Neural progenitor cell (in vitro differentiated cells): ENCODE measurements at places on chromosomes 12 and 14.

GRCh38 chr12:123949770-123950165 is 22.9 kb downstream of the CCDC92 start:
- DNase-seq: no peak

DNA sequence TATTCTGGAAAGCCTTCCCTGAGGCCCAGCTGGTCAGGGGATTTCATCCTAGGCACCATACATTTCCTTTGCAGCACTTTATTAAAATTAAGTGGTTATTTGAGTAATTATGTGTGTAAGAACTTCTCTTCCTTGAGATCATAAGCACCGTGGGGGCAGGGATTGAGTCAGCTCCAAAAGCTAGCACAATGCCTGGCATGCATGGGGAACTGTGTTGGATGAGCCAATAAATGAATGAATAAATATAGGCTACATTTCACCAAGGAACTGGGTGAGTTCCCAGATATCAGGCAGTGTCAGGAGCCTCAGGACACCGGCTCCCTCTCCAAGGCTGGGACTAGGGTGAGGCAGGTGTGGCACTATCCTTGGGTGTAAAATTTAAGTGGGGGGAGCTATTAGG is 82.8 kb upstream of the FBXO21 start:
- DNase-seq: no peak

DNA sequence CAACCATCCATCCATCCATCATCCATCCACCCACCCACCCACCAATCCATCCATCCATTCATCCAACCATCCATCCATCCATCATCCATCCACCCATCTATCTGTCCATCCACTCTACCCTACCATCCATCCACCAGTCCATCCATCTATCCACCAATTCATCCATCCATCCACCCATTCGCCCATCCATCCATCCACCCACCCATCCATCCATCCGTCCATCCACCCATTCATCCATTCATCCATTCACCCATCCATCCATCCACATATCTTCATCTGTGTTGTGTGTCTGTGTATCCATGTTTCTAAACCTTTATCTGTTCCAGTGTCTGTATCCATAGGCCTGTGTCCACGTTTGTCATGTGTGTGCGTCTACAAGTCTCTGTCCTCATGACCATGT is 9.9 kb downstream of the HNF1A start:
- DNase-seq: no peak

DNA sequence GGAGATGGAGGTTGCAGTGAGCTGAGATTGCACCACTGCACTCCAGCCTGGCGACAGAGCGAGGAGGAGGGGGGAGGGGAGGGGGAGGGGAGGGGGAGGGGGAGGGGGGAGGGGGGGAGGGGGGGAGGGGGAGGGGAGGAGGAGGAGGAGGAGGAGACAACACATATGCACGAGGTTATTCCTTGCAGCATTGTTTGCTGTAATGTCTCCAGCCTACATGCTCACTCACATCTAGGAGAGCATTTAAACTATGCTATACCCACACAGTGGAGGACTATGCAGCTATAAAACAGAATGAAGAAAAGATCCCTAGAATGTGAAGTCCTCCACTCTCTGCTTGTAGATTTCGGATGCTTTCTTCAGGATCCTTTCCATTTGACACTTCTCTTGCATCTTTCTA is 3.5 kb upstream of the HIGD1C start:
- no peak for DNase-seq

DNA sequence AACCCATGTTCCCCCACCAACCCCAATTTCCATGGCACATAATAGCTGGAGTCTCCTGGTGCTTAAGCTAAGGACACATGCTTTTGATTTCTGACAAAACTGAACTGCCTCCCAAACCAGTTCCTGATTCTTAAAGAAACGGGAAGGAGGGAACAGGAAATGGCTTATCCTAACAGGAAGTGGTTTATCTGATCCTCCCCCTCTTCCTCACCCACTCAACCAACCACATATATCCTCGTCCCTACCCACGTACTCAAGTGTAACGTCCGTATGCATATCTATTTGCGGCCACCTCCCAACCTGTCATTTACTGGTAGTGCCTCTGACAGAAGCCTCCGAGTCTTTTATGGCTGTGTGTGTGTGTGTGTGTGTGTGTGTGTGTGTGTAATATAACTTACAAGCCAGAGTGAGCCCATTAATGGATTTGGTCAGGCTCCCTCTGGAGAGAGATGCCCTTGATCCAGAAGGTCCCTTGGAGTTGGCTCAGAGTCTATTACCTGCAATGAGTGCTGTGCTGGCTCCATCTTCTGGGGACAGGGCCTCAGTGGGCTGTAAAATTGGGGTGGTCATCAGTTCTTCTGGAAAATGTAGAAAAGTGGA is 7.7 kb downstream of the DAZAP2 start:
- DNase-seq: no peak

DNA sequence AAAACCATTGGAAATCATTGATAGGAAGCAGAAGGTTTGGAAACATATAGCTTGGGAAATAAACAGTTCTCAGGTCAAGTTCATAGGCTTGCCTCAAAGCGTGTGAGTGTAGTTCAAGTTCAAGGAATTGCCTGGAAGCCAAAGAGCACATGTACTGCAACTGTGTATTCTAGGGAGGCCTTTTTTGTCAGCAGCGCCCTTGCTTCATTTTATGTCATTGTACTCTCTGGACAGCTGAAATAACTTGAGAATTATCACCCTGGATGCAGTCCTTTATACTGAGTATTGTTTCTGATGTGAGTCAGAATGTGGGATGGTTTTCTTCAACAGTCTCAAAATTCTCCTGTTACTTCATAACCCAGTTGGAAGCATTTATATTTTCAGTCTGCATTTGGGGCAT is 16.0 kb upstream of the EVL start:
- no peak for DNase-seq
